ENCODE measurements at places on chromosomes 4 and X.

DNA sequence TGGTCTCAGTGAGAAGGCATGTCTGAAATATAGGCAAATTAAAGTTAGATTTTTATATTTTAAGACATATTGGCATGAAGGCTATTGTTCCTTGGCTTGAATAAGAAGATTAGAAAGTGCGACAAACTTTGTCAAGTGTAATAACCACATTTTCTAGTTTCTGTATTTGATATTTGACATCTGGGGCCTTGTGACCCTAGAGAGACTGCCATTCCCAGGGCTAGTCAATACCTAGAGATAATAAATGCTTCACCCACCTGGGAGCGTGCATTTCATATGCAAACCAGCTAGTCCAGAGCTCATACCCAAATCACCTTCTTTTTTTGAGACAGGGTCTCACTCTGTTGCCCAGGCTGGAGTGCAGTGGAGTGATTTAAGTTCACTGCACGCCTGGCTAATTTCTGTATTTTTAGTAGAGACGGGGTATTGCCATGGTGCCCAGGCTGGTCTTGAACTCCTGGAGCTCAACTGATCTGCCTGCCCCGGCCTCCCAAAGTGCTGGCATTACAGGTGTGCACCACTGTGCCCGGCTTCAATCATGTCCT is 62.6 kb downstream of the COQ2 start:
- DNase-seq: no peak

- DNase-seq: no peak
Observed at GRCh38 chr4:119897260-119897659, 169.4 kb downstream of the MAD2L1 start.

- DNase-seq: no peak
Observed at GRCh38 chrX:115622534-115622933, 61.6 kb downstream of the PLS3 start.

DNA sequence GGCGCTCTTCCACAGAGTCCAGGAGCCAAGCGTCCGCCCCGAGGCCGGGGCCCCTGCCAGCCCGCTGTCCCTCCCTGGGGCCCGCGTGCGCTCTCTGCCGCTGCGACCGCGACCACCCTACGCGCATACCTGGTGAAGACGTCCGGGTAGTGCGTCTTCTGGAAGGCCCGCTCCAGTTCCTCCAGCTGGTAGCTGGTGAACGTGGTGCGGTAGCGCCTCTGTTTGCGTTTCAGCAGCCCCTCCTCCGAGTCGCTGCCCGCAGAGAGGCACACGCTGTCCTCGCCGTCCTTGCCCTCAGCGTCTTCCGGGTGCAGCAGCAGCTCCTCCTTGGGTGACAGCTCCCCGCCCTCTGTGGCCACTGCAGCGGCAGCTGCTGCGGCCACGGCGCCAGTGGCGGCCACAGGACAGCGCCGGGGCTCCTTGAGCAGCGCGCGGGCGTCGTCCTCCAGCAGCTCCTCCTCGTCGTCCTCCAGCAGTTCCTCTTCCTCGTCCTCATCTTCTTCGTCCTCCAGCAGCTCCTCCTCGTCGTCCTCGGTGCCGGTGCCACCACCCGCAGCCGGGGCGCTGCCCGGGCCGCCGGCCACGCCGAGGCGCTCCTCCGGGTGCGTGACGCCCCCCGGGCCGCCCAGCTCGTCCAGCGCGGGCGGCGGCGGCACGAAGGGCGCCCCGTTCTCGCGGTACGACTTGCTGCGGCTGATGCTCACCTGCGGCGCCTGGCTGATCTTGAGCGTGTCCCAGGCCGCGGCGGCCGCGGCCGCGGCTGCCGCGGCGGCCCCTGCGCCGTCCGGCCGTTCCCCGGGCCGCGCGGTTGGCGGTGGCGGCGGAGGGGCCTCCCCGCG is 2.8 kb downstream of the ARX start:
- no peak for DNase-seq

DNA sequence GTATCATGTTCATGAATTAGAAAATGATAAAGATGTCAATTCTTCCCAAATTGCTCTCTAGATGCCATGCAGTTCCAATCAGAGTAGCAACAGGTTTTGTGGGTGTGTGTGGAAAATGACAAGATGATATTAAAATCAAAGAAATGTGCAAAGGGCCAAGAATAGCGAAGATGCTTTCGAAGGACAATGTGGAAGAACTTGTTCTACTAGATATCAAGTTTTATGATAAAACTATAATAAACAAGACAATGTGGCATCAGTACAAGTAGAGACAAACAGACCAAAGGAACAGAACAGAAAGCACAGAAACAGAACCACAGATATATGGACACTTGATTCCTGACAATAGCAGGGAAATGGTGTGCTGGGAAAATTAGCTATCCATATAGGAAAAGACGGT is 9.0 kb downstream of the TAB3 start:
- DNase-seq: no peak

DNA sequence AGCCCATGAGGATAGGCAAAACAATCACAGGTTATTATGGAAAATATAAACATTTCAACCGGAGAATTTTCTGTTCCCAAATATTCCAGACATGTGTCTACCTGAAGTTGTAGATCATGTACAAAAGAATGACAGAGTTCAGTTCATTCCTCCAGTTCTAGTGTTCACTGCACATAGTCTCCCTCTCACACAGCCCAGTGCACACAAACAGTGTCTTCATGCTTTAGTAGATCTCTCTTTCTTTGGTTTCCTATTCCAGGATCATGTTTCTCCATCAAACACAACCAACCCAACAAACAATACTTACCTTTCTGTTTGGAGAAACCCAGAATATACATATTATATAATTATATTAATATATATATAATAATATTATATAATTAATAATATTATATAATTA is 671.9 kb downstream of the TRIML1 start:
- no peak for DNase-seq

GRCh38 chr4:2352171-2352570 is 66.3 kb downstream of the ZFYVE28 start:
- DNase-seq: no peak

- no peak for DNase-seq
Observed at GRCh38 chr4:39936565-39937418, 40.9 kb downstream of the PDS5A start.

- no peak for DNase-seq
Observed at GRCh38 chrX:47607091-47607490, 12.6 kb downstream of the SYN1 start.

GRCh38 chr4:183987987-183988392 is 82.9 kb downstream of the STOX2 start:
- peak; percentile 73 for DNase-seq

GRCh38 chr4:38082424-38083385 is 122.5 kb downstream of the PTTG2 start:
- no peak for DNase-seq

GRCh38 chrX:21723084-21723483 is 34.8 kb downstream of the SMPX start:
- DNase-seq: no peak

DNA sequence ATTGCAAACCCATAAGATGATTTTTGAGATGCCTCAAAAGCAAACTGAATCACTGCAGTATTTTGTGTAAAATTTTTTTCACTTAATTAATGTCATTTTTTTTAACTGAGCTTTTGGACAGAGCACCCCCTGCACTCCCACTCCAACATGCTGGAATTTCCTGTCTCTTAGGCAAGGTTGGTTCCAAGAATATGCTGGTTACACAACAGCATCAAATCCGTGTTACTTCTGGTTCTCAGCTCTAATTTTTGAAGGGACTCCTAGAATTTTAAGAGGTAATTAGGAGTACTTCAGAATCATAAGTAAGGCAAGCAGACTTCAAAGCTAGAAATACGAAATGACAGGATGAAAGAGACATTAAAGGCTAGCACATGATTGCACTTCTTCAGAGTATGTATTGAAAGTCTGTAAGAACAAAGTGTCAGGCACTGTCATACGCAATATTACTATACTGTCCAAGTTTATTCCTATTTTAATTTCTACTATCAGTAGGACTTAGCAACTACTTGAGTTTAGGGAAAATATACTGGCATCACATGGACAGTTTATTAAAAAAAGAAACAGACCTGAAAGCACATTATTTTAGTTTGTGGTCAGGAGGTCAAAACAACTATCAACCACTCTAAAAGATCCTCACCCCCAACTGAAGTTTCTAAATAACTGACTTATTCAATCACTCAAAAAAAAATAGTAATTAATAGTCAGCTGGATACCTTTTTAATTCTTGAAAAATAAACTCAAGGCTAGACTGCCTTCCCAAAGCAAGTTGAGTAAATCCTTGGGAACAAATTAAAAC is 1.6 kb upstream of the JCHAIN start:
- no peak for DNase-seq

DNA sequence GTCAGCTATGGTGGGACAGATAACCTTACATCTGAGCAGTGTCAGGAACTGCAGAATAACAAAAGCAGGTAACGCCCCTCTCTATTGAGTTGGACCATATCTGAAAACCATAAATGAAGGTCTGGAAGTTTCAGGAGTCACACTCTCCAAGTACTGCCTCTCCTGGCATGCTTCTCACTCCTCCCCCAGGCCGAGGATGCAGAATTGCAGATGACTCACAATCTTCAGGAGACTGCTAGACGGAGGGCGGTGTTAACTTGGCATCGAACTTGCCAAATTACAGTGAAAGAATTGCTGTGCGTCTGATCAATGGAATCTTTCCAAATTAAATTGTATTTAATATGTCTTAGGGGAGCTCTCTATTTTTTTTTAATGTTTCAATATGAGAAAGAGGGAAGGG is 67.1 kb upstream of the TRIM2 start:
- DNase-seq: no peak

DNA sequence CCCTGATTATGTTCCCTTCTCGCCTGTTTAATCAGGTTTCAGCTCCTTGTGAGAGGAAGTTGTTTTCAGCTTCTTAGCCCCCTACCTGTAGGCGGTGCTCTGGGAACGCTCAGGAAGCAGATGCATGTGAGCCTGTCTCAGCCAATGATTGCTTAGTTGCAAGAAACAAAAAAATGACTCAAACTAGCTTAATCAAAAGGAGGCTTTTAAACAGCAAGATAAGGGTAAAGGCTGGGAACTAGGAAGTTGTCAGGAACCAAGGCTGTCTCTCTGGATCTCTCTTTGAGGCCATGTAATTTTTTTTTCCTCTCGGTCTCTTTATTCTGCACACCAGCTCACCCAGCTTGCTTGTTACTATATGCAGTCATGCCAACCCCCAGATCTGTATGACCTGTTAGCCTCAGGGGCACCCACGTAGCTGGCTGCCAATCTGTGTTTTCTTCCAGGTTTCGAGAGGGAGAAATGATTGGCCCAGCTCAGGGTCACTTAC is 109.1 kb downstream of the PTTG2 start:
- no peak for DNase-seq

GRCh38 chr4:108149588-108150380 is 18.9 kb downstream of the LEF1 start:
- no peak for DNase-seq

- DNase-seq: no peak
Observed at GRCh38 chr4:184455299-184455698, 19.1 kb downstream of the IRF2 start.

DNA sequence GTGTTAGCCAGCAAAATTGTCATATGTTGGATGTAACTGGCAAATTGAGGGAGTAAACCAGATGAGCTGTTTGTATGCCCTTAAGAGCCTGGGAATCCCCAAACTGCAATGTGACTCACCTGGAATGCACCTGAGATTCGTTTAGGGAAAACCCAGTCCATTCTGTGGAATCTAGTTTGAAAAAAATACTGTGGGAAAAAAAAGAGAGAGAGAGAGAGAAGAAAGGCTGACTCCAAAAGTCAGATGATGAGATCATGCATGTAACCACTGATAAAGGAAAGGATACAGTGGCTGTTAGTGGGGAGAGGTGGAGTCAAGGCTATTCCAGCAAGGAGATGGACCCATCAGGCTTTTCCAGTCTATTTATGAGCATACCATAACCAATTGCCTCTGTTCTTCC is 48.5 kb downstream of the SLC9A7 start:
- DNase-seq: no peak

GRCh38 chr4:186757696-186758355 is 34.2 kb upstream of the FAT1 start:
- no peak for DNase-seq

DNA sequence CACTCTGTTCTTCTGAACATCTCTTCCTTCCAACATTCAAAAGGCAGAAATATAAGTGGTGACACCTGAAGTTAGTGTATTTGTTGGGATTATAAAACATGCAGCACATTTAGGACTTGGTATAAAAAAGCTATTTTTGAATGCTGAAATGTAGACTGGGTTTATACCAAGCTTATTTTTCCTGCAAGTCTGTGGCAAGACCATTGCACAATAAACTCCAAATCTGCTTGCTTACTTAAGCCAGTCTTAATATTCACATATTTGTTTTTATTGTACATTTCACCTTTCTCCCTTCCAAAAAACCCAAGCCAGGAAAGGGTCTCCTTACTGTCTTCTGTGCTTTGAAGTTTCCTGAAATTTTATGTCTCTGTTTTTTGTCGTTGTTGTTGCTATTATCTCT is 63.7 kb downstream of the FHIP1A start:
- no peak for DNase-seq

DNA sequence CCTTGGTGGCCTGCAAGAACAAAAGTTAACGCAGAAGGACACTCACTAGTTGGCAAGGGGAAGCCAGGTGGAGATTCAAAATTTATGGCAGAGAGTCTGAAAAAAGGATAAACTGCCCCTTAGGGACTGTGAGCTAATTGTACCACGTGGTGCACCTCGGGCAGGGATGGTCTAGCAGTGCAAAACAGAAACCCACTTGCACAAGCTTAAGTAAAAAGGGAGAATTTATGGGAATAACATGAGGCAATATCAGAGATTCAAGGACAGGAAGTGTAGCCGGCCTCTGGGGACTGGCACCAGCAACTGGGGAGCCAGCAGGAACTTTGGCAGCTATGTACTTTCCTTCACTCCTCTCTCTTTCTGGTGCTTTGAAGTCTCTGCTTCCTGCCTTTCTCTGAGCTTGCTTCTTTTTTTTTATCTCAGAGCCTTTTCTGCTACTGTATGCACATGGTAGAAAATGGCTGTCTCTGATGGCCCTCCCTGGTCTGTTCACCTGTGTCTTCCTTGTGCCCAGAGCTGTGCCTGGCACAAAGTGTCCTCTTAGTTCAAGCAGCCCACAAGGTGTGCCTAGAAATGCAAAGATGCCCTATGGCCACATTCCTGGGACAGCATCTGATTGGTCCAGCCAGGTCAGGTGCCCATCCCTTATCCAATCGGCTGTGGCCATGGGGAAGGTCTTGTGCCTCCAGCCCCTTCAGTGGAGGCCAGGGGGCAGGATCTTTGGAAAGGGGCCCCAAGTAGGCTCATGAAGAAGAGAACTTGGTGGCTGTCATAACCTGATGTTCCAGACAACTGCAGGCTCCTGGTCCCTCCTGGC is 114.8 kb upstream of the ATP6AP2 start:
- DNase-seq: no peak

DNA sequence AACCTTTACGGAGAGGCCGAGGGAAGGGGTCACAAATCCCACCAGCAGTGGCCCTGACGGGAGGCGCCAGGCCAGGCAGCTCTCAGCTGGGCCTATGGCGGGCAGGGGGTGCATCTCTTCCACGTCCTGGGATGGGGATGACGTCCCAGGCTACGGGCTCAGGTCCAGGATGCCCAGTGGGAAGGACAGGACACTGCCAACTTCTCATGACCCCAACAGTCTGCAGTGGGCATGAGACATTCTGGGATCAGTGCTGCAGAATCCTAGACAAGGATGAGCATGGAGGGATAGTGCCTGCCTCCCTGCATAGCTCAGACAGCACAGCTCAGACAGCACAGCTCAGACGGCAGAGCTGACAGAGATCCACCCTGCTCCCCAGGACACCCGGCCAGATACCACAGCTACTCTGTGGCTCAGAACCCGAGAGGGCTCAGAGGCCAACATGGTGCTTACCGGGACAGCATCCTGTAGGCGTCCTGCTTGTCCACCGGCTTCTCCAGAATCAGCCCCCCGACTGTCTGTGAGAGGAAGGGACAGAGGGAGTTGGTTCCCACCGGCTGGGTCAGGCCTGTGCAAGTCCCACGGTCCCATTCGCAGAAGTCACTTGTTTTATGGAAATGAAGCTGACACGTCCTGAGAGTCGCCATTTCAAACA is 17.3 kb downstream of the ASMTL start:
- DNase-seq: peak; percentile 45
